ENCODE measurements at places on chromosomes 13 and 19.
A peak's percentile ranks its signal among the peaks of the same experiment; 100 is the strongest.

- no peak for DNase-seq
Observed at GRCh38 chr19:34512254-34512822, 30.8 kb downstream of the WTIP start.

- no peak for DNase-seq
Observed at GRCh38 chr19:18587962-18588610, 512 bp upstream of the REX1BD start.

DNA sequence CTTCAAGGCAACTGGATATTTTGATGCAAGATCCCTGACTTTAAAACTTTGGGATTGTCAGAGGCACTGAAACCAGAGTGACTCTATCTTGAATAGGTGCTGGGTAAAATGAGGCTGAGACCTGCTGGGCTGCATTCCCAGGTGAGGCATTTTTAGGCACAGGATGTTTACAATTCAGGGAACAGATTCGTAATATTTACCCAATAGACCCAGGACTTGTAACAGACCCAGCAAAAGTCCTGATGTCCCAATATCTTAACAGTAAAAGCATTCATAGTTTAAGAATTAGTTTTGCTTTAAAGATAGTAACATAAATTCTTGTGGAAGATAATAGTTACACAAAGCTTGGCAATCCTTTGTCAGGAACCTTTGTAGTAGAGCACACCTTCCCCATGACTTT, 166.2 kb downstream of the FGF14 start:
- no peak for DNase-seq

DNA sequence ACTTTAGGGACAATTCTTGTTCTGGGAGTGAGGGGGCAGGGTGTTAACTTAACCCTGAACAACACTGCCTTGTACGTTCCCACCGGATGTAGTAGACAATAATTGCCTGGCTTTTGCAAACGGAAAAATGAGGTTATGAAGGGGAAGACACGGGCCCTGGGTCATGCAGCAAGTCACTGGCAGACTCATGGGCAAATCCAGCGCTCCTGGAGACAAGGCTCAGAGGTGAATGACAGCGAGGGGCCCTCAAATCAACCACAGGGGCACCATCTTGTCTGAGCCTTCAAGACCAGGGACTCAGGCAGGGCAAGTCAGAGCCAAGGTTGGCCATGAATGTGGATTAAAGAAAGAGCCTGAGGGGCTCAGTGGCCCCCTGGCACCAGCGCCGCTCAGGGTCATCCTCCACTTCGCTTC, 2.8 kb downstream of the RASA3 start:
- no peak for DNase-seq

- DNase-seq: no peak
Observed at GRCh38 chr13:22114630-22115311, 443.9 kb downstream of the FGF9 start.

GRCh38 chr19:58009666-58010301, 7.2 kb upstream of the ZNF606 start:
- peak; percentile 92 for DNase-seq

DNA sequence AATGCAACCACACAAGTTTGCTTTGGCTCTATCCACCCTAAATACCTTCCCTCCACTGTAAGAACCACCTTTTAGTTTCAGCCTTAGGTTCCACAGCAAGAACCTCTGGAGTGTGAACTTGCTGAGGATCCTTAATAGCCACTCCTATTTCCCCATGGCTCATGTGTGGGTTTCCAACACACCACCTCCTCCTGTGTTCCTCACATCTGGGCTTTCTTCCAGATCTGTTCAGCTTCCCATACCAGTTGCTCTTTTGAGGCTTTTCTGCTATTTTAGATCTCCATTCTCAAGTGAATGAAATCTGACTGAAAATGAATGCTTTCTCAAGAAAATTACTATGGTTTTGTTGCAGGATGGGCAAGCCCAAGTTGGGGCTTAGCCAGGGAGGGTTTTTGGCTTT, 104.8 kb upstream of the MIR17HG start:
- no peak for DNase-seq

GRCh38 chr13:112159575-112160547, 92.9 kb downstream of the SOX1 start:
- no peak for DNase-seq

- no peak for DNase-seq
Observed at GRCh38 chr19:307793-308420, 16.7 kb upstream of the PLPP2 start.

DNA sequence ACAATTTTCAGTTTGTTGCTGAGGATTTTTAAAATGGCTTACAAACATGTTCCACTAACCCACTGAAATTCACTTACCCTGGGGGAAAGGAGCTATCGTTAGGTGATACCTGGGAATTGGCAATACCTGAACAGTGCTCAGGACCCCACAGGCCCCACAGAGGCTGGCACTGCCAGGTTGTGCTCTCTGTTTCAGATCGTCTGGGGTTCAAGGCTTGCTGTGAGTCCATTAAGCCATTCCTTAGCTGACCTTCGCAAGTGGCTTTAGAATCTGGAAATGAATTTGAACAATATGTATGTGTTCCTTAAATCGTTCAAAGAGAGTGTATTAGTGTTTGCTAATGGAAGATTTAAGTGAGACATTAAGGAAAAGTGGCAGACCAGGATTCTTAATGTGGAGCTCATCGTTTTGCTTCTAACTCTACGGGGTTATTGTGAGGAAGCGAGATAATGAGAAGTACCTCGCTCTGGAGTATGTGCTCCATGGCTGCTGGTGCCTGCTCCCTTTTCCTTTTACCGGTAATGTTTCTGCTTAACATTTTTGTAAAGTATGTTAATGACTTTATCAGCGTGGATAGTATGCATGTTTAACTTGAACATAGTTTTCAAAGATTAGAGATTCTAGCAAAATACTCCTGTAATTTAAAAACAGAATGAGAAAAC, 13.6 kb downstream of the KLF5 start:
- no peak for DNase-seq

- DNase-seq: no peak
Observed at GRCh38 chr13:44866411-44866911, 122.8 kb downstream of the NUFIP1 start.

DNA sequence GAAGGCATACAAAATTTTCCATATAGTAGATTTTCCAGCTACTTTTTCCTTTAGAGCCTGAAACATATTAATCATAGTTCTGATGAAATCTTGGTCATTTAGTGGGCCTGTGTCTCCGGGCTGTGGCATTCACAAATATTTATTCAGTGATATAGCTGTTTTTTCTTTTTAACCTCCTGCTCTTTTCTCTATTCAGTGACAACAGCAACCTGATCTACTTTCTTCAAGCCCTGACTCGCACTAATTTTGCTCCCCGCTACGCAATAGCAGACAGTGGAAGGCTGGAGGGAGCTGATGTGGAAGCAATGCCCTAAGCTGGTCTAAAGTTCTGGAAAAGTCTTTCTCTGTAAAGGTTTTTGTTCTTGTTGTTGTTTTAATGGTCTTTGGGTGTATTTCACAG, 289.7 kb downstream of the SLITRK6 start:
- DNase-seq: no peak

GRCh38 chr13:32087955-32088747, 56.6 kb downstream of the FRY start:
- no peak for DNase-seq

- no peak for DNase-seq
Observed at GRCh38 chr13:107912745-107913144, 302.6 kb downstream of the LIG4 start.

DNA sequence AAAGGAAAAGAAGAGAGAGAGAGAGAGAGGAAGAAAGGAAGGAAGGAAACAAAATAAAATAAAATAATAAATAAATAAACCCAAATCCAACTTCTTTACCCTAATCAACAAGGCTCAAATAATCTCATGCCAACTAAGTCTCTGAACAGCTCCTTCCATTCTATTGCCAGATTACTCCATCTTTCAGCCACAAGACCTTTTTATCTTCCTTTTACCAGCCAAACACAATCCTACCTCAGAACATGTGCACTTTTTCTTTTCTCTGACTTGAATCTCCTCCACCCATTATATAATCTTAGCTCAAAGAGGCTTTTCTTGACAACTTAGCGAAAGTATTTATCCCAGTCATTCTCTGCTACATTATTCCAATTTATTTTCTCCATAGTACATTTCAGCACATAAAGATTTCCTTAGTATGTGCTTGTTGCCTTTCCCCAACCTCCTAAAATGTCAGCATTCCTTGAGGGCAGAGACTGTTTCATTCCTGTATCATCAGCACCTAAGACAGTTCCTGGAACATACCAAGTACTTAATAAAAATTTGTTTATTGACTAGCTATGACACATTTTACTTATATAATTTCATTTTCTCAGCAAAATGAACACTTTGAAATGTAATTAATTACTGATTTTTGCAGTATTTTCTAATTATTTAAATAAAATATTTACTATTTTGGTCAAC, 33.5 kb upstream of the USPL1 start:
- DNase-seq: no peak

DNA sequence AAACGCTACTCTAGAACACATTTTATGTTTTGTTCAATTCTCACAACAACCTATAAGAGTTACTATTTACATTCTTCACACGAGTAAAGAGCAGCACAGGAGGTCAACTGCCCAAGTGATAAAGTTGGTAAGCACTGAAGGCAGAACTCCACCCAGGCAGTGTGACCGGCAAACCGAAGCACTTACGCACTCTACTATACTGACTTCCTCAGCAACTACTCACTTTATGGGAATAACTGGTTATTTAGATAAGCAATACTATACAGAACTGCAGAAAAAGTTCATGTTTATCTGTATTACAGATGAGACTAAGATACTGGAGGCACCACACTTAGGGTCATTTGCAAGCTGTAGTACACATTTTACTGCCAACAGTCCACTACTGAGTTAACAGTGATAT, 28.8 kb downstream of the FOXO1 start:
- no peak for DNase-seq

DNA sequence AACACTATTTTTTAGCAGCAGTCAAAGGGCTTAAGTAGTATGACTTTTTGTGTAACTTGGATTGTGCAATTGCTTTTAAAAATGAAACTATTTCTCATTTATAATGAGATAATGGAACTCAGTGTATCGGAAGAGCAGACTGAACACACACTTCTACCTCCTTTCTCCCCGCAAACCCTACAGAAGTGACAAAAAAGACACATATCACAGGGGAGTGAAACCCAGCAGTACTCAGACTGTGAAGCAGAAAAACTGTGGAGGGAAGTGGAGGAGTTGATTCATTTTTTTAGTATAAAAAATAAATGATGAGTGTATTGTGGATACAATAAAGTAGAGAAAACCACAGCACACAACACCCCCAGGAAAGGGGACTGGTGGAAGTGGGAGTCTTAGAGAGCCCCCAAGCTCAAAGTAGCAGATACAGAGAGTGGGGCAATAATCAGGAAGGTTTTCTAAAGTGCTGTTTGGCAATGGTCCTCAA, 9.7 kb downstream of the LPAR6 start:
- no peak for DNase-seq

- no peak for DNase-seq
Observed at GRCh38 chr13:21749410-21749809, 78.5 kb downstream of the FGF9 start.

- no peak for DNase-seq
Observed at GRCh38 chr13:30473675-30474074, 7.9 kb upstream of the HMGB1 start.

- DNase-seq: no peak
Observed at GRCh38 chr13:23673354-23673753, 103.1 kb downstream of the TNFRSF19 start.

GRCh38 chr13:22263185-22263584, 592.3 kb downstream of the FGF9 start:
- no peak for DNase-seq

GRCh38 chr13:49417161-49417560, 26.7 kb downstream of the CAB39L start:
- no peak for DNase-seq

DNA sequence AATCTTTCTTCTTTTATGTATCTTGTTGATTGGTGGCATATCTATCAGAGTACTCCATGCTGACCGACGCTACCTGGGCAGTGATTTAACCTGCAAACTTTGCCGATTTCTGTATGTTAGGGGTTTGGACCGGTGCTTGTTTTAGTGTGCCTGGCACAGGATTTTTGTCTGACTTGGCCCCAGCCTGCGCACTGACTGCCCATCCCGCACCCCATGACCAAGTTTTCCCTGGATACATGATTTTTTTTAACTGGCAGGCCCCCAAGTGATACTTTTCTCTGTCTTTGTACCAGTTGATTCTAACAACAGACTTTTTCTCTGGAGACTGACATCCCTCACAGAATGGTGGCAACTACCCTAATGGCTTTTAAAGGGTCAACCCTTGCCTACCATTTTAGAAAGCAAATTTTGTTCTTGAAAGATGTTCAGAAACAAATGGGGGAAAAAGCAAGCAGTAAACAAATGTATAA, 69.0 kb upstream of the C1QTNF9B start:
- no peak for DNase-seq

DNA sequence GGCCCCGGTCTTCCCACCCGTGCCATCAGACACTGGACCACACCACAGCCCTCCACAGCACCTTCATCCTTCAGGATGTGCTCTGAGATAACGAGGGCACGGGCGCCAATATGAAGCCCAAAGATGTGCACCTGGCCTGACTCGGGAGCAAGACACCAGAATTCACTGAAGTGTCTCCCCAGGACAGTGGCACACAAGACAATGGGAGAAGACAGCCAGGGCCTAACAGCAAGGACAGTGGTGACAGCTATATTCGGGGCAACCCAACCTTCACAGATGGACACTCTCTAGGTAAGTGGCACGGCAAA, 7.2 kb downstream of the DDX39A start:
- DNase-seq: no peak

GRCh38 chr19:43533546-43534304, 737 bp downstream of the ZNF575 start:
- DNase-seq: peak; percentile 99

DNA sequence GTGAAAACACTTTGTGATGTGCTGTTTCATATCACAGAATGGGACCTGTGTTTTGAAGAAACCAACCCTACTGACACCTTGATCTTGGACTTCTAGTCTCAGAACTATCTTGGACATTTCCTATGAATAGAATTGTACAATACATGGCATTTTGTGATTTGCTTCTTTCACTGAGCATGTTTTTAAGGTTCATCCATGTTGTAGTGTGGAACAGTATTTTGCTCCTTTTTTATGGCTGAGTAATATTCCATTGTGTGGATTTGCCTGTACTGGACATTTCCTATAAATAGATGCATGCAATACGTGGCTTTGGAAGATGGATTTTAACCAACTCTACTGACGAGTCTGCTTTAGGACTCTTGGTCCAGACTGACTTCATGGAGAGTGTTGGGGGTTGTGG, 46.8 kb downstream of the VAV1 start:
- no peak for DNase-seq

DNA sequence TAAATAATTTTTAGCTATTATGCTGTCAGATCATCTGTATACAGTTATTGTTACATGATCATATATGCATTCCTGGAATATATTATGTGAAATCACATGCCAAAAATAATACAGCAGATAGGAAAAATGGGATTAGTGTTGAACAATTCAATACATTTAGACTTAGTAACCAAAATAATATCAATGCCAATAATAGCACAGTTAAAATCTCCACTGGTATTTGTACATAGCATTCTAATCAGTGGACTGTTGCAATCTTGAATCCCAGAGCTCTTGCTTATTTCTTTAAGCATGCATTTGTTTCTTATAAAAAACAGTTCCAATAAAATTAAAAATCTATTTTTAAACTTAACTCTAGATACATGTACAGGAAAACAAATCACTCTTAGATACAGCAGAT, 2772.2 kb downstream of the PCDH9 start:
- no peak for DNase-seq

GRCh38 chr13:74560325-74560724, 426.1 kb upstream of the KLF12 start:
- DNase-seq: no peak
